ENCODE measurements at places on chromosomes 5 and 9. TPM values are rescaled to one million over a fixed set of nuclear protein-coding genes. Genes with fewer than 3 reads are reported as not detected.
A peak's percentile ranks its signal among the peaks of the same experiment; 100 is the strongest.

- no peak for DNase-seq
These were observed 136.7 kb downstream of the FAM114A2 start for GRCh38 chr5:153902016-153902415.

GPR151 gene
- total RNA-seq = not detected

UNC13B gene
- 16.8 TPM for total RNA-seq

DNA sequence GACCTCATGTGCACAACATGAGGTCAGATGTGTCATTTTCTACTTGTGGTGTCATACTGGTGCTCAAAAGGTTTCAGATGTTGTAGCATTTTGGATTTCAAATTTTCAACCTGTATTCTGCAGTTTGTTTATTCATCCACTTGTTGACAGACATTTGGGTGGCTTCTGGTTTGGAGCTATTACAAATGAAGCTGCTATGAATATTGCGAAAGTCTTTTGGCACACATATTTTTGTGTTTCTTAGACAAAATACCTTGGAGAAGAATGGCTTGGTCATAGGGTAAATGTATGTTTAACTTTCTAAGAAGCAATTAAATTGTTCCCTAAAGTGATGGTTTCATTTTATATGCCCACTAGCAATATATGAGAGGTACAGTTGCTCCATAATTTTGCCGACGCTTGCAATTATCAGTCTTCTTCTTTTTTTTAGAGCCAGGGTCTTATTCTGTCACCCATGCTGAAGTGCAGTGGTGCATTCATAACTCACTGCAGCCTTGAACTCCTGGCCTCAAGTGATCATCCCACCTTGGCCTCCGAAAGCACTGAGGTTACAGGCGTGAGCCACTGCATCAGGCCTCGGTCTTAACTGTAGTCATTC is 70.7 kb upstream of the TRPC7 start:
- DNase-seq = peak; percentile 27

HDAC3 gene
- 72.7 TPM for total RNA-seq

- no peak for DNase-seq
These were observed 43.8 kb downstream of the MRPS27 start for GRCh38 chr5:72276219-72276752.

- DNase-seq = peak; percentile 67
These were observed 66.4 kb downstream of the MACROH2A1 start for GRCh38 chr5:135332519-135333150.

DNA sequence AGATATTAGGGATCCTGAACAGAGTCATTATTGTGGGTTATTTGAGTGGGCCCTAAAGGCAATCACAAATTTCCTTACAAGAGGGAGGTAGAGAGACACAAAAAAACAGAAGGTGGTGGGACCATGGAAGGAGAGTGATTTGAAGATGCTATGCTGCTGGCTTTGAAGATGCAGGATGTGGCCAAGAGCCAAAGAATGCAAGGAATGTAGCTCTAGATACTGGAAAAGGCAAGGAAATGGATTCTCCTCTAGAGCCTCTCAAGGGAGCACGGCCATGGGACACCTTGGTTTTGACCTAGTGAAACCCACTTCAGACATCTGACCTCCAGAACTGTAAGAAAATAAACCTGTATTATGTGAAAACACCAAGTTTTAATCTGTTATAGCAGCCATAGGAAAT is 53.8 kb downstream of the TTC39B start:
- DNase-seq = no peak

NUDT12 gene
- 11.6 TPM for total RNA-seq

DNA sequence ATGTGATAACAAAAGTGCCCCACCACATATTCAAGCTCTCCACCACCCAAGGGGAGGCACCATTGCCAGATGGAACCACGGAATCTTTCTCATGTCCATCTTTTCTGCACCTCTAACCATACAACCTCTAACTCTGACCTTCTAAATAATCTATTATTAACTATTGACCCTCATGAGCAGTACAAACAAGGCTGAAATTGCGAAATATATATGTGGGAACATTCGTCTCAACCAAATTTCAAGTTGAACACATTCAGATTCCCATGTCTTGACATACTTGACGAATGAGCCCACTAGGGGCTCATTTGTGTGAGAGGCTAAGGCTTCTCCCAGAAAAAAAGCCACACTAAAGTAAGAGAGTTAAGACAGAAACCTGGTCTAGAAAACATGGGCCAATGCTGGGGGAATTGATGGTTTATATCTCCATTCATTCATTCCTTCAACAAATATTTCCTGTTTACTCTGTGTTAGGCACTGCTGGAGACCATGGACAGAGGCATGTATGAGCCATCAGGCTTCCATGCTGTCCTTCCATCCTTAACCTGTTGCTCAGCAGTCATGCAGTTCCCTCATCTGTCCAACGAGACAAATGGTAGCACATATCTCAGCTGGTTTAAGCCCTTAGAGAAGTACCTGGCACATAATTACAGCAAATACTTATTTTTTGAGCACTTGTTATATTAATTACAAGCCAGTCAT is 130.4 kb downstream of the ESM1 start:
- no peak for DNase-seq

GRCh38 chr5:167867281-167867680 is 424.2 kb upstream of the WWC1 start:
- no peak for DNase-seq

ADAMTS2 gene
- total RNA-seq = under 0.01 TPM

- peak; percentile 17 for DNase-seq
These were observed 211.6 kb downstream of the MSX2 start for GRCh38 chr5:174935854-174936474.

GRCh38 chr5:4640795-4641194 is 499.3 kb upstream of the ADAMTS16 start:
- DNase-seq = peak; percentile 5

KIF4B gene
- 0.13 TPM for total RNA-seq

DNA sequence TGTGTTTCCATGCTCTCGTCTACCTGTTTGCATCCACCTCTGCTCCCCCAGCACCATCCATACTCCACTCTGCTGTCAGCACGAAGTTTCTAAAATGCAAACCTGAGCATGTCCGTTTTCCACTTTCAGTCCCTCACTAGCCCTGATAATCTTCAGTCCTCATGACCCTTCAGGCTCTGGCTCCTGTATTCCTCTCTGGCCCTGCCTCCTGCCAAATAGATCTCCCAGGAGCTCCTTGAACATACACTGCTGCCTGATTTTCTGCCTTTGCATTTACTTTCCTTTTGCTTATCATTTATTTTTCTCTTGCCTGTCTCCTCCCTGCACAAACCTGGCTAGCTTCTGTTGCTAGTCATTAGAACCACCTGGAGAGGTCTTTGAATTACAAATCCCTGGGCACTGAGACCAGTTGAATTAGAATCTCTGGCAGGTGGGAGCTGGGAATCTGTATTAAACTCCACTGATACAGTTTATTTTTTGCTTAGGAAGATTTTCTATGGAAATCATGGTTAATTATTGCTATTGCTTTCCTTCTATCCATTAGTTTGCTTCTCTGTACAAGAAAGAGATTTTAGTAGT is 18.5 kb downstream of the ARHGEF28 start:
- no peak for DNase-seq

PCDHB8 gene
- under 0.01 TPM for total RNA-seq

ATP10B gene
- 12.4 TPM for total RNA-seq

All from bronchial epithelial cell (primary cell).